CD4-positive, alpha-beta T cell (primary cell): ENCODE measurements at places on chromosomes 13 and 19.

- DNase-seq: no peak
These were observed 147.1 kb downstream of the TBC1D4 start for GRCh38 chr13:75334634-75335447.

DNA sequence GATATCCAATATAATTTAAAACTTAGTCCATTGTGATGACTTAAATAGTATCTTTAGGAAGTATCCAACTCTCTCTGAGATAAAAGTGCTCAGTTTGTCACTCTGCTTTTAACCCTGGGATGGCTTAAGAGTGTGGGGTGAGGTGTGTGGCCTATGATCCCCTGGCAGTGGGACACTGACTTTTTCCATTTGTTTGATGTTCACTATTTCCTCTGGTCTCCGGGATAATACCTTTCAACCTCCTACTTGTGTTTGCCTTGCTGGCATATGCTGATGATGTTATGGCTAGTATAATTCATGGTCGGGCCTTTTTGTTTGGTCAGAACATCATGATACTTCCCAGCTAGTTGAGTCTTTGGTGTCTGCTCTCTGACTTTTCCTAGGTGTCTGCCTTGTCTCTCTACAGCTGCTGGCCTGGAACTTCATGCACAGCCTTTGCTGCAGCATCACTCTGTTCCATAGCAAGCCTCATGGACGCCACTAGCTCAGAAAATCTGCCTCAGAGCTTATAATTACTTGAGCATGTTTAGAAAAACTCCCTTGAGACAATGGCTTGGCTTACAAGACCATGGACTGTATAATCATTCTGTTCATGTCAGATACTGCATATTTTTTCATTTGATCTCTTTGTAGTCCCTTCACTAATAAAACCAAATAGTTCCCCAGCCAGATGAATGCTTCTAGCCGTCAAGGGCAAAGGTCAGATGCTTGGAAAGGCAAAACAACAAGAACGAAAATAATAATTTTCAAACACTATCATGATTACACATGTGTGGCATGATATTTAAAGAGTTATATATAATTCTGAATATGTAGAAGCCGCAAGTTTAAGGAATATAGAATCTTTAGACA, 75.2 kb downstream of the WDFY2 start:
- no peak for DNase-seq

GRCh38 chr13:109868578-109869311, 82.4 kb upstream of the IRS2 start:
- DNase-seq: no peak

DNA sequence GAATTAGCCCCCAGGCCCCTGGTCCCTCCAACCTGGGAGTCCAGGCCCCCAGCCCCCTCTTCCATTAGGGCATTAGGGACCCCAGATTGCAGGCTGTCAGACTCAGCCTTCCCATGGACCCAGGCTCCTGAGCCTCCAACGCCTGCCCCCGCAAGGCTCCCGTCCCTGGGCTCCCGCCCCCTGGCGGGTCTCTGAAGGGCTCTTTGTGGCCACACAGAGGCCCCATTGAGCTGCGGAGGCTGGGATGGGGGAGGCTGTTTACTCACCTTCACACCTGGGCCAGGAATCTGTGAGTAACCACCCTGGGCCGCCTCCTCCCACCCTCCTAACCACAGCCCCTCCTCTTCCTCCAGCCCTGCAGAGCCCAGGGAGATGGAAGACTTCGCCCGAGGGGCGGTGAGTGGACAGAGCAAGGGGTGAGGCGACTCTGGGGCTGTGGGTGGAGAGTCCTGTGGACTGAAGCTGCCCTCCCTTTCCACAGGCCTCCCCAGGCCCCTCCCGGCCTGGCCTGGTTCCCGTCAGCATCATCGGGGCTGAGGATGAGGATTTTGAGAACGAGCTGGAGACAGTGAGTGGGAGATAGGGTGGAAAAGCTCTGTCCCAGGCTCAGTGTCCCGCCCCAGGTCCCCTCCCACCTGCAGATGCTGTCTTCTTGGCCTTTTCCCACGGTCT, 4.9 kb downstream of the ARHGEF1 start:
- peak; percentile 86 for DNase-seq

- DNase-seq: no peak
These were observed 680.4 kb upstream of the SPRY2 start for GRCh38 chr13:81021284-81021840.

DNA sequence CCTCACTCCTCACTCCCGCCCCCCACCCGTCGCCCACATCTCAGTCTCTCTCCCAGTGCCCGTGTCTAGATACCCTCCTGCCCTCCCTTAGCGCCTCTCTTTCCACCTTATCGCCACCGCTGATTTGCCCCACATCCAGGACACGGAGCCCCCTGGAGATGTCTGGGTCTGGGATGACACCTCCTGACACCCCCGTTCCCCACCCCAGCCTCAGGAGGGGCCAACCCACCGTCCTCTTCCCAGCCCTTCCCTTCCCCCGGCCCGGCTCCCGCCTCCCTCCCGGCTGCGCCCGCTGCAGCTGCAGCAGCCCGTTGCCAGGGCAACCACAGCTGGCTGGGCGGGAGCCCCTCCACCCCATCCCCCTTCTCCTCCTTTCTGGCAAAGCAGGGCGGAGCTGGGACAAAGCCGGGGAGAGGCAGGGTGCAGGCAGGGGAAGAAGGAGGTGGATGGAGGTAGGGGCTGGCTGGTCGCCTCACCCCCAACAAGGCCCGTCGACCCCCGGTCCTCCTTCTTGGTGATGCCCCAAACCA, 13.5 kb downstream of the DPF1 start:
- no peak for DNase-seq

- DNase-seq: no peak
These were observed 266.1 kb upstream of the TMTC4 start for GRCh38 chr13:100940658-100941057.

DNA sequence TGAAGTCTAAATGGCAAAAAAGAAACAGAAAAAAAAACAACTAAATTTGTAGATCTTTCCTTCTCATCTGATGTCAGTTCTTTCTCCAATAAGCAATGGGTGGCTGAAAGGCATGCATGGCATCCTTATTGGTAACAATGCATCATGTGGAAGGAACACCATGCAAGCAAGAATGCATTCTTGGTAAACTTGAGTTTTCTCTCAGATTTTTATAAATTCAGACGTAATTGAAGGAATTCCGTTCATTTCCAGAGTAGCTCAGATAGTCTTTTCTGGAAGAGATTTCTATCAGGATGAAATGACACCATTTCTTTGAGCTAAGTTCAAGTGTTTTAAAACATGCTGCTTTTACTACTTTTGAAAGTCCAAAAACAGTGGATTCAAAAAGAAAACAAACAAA, 373.0 kb downstream of the COG6 start:
- DNase-seq: no peak

DNA sequence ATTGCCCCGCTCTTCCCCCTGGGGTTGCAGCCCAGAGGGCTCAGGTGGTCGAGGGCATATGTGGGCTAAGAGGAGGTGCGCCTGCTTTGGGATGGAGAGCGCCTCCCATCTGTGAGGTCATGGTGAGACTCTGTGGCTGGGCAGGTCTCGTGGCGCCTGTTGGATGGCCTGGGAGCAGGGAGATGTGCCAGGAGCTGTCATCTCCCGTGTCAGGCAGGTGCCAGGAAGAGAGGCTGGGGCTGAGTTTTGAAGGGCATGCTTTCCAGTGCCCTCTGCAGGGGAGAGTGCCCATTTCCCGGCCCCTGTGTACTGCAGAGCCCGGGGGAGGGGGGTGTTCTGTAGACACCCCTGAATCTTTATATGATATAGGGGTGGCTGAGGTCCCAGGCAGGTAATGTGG, 2.8 kb downstream of the WTIP start:
- DNase-seq: no peak

- no peak for DNase-seq
These were observed 904 bp upstream of the SOX1 start for GRCh38 chr13:112065867-112066623.

- DNase-seq: no peak
These were observed 153.3 kb downstream of the TNFRSF19 start for GRCh38 chr13:23723471-23723870.

DNA sequence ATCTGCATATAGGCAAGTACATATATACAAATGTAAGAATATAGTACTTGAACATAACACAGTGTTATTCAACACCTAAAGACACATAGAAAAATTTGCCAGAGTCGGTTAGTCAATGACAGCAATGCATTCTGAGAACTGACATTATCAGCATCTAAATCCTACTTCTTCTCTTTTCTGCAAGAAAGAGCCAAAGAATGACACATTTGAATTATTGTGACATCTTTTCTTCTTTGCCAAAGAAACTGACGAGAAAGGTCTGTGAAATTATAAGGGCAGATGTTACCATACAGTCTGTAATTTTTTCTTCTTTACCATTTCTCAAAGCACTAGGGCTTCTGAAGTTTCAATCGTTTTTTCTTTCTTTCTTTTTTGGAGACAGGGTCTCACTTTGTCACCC, 350.9 kb upstream of the NBEA start:
- no peak for DNase-seq

DNA sequence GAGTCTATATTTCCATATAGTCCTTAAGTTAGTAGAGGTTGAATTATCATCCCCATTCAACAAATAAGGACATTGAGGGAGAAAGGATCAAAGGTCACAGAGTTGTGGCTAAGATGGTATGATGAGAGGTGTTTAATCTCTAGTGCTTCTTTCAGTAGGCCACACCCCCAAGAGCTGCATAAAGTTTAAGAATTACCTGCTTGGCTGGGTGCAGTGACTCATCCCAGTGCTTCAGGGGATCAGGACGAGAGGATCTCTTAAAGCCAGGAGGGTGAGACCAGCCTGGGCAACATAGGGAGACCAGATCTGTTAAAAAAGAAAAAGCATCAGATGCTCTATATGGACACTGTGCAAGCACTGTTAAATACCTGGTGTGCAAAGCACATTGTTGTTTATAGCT, 560.0 kb upstream of the KLHL1 start:
- no peak for DNase-seq

DNA sequence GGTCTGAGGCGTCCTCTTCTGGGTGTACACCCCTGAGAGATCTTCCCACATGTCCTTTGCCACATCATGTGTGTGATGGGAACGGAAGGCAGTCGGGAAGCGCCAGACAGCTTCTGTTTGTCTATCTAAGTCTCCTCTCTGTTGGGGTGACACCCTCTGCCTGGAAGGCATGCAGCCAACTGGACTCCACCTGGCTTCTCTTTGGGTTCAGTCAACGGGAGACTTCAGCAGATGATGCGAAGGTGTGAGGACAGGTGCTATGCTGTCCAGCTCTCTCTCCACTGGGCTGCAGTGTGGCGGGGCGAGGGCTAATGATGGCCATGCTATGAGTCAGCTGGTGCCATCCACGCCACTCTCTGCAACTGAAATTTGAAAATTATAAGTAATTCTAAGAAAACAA, 14.3 kb upstream of the SBK3 start:
- DNase-seq: no peak

GRCh38 chr19:49878744-49879070, 1.2 kb downstream of the TBC1D17 start:
- no peak for DNase-seq

DNA sequence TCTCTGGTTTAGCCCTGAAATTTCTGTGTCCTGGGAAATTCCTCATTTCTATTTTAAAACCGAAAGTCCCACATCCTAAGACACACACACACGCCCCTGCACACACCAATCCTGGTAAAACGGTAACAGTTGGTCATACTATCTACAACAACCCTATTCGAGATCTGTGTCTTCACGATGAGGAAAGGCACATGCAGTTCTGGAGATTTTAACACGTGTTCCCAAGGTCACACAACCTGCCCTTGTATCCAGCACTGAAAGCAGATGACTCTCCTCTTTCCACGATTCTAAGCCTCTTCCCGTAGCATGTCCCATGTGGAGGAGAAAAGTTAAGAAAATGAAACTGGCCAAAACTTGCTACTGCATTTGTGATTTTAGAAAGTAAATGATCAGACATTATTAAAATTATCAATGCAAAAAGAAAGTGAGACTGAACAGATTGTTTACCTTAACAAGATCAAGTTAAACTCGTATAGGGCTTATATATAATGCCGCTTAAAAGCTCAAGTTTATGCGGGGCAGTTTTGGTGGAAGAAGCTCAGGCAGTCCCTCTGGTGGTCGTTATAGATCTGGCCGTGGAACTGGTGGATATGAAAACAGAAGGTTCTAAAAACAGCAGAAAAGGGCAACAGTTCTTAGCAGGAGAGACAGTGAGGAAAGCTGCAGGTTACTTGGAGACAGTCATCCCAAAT, 32.7 kb downstream of the VSTM1 start:
- no peak for DNase-seq

DNA sequence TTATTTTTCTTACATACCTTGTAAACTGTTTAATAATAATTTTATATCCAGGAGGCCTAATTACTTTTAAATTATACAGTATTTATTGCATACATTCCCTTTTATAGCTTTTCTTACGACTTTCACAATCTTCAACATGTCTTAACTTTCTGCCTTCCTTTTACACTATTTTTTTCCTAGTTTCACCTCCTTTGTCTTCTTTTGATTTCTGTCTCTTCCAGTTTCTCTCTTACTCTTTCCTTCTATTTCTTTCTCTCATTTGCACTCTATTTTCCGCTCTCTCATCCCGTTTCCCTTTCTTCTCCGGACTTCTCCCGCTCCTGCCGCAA, 11.5 kb downstream of the ZNF552 start:
- DNase-seq: no peak

DNA sequence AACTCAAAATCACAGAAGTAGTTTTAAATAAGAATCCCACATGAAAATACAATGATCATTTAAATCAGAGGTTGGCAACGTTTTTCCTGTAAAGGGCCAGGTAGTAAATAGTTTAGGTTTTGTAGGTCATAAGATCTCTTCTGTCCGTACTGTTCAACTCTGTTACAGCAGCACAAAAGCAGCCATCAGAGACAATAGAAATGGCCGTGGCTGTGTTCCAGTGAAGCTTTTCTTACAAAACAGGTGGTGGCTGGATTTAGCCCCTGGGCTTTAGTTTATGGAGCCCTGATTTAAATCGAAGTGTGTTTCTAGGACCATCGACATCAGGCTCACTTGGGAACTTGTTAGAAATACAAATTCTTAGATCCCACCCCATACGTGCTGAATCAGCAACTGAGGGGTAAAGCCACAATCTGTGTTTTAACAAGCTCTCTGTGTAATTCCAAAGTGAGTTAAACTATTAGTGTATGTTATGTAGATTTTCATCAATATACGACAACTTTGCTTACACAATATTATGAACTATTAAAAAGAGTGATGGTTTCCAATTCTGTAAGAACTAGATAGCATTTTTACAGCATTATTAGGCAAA, 54.8 kb upstream of the MIR17HG start:
- no peak for DNase-seq

- no peak for DNase-seq
These were observed 10.5 kb upstream of the CEACAM6 start for GRCh38 chr19:41744850-41745249.

DNA sequence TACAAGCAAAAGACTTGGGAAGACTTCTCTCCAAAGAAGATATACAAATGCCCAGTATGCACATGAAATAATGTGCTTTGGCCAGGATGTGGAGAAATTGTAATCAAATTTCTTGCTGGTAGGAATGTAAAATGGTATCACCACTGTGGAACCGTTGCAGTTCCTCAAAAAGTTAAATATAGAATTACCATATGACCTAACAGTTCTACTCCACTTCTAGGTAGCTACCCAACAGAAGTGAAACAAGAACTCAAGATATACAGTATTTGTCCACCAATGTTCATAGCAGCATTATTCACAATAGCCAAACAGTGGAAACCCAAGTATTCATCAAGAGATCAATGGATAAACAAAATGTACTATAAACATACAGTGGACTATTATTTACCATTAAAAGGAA, 95.0 kb upstream of the KLF5 start:
- no peak for DNase-seq
